ENCODE measurements at places on chromosomes 2 and 18. TPM values are rescaled to one million over a fixed set of nuclear protein-coding genes. Genes with fewer than 3 reads are reported as not detected.

Gene HOXD12
- total RNA-seq: not detected

DNA sequence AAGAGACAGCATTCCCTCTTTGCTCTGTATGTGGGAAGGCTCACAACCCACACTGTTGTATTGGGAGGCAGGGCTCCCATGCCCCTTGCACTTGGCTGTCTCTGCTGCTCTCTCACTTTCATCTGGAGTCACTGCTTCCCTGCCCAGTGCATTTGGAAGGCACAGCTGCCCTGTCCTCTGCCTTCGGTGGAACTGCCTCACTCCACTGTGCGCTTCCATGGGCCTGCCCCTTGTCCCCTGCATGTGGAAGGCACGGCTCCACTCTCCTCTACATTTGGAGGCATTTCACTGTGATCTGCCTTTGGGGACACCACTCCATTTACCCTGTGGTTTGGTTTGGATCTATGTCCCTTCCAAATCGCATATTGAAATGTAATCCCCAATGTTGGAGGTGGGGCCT lies 9.1 kb upstream of the PROM2 start:
- no peak for DNase-seq

- DNase-seq: no peak
Observed at GRCh38 chr2:56334622-56335021, 150.8 kb downstream of the CCDC85A start.

DNA sequence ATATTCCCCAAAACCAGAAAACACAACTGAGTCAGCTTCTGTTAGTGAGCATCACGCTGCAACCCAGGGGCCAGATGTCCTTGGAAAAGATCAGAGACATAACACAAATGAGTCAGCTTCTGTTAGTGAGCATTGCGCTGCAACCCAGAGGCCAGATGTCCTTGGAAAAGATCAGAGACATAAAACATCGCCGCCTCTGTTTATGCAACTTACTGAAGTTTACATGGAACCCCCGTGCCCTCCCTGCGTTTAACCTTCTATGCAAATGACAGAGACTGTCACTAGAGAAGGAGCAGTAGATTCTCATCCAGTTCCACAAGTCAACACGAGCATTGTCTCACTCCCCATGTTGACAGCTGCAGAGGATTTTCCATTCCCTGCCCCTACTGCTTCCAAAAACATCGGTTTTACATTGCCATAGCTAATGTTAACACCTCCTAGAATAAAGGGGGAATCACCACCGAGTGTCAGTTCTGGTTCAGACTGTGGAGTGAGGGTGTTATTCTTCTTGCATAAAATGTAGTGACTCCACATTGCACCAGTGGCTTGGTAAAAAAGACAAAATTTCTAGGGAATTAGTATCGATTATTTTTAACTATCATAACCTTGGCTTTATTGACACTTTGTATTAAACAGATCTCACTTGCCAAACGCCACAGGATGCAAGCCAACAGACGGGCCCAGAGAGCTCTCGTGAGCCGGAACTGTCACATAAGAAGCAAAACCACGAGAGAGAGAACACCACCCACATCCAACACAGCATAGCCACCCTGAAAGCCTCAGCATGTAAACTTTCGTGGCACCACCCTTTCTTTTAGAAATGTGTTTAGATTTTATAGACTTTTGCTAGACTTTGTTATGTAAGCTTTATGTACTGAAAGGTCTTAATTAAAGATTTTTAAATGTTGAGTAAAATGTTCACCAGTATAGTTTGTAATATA lies 87.7 kb downstream of the SH3YL1 start:
- no peak for DNase-seq

GRCh38 chr2:148557844-148558436 lies 86.6 kb upstream of the EPC2 start:
- DNase-seq: no peak

DNA sequence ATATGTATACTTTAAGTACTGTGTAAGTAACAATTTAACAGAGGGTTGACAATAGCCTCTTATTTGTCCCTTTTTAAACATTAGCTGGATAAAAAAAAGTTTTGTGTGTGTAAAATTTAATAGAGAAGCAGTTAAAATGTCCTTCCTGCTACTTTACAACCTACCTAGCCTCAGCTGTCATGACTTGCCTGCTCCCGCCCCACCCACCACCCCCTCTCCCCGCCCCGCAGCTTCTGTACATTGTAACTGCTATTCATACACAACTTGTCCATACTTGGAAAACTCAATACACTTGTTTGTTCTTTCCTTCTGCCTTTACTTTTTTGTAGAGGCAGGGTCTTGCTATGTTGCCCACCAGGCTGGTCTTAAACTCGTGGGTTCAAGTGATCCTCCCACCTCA lies 19.5 kb downstream of the RELCH start:
- no peak for DNase-seq

DNA sequence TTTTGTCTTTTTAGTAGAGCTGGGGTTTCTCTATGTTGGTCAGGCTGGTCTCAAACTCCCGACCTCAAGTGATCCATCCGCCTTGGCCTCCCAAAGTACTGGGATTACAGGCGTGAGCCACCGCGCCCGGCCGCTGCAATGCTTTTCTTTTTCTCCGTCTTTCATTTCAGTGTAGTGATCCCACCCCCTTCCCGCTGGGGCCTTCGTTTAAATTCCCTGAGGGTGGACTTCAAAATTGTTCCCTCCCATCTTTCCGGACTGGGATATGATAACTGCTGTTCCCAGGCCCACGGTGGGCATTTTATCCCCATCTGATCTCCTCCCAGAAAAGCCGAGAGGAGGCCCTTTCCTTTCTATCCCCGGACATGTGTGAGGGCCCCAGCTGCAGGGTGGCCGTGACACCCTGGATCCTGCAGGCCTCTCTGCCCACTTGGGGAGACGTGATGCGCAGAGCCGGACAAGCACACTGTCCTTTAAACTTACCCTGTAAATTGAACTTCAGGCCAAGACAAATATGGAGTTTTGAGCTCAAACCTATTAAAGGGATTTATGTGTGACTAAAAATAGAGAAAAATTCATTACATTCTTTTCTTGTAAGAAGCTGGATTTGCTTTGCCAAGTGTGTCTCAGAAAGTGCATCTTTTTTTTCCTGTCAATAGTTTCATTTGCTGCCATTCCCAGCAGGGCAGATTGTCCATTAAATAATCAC lies 54.5 kb upstream of the AFF3 start:
- DNase-seq: no peak

DNA sequence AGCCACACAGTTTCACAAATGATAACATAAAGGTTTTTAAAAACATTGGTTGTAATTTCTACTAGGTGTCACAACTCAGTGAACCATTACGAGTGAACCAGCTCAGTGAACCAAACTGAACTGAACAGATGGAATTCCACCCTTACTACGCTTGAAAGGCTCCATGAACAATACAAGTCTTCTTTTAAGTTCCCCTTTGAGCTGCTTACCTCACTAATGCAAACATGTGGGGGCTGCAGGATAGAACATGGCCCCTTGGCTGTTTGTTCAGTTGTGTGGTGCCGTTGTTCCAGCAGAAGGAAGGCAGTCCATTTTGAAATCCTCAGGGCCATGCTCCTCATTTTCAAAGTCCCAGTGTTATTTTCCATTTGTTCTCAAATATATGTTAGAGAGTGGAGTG lies 30.7 kb upstream of the KLHL14 start:
- DNase-seq: no peak

- no peak for DNase-seq
Observed at GRCh38 chr2:121232626-121233265, 52.3 kb downstream of the TFCP2L1 start.

Data from PC-9 (cell line).